Osteoblast (primary cell): ENCODE measurements at places on chromosomes 5 and 9. TPM values are rescaled to one million over a fixed set of nuclear protein-coding genes. Genes with fewer than 3 reads are reported as not detected.

Gene ENTPD8
- total RNA-seq: not detected in 2 replicates

Gene TNFSF8
- not detected in 2 replicates for total RNA-seq

Gene CDK9
- 54.8 and 56.1 TPM in 2 replicates for total RNA-seq

DNA sequence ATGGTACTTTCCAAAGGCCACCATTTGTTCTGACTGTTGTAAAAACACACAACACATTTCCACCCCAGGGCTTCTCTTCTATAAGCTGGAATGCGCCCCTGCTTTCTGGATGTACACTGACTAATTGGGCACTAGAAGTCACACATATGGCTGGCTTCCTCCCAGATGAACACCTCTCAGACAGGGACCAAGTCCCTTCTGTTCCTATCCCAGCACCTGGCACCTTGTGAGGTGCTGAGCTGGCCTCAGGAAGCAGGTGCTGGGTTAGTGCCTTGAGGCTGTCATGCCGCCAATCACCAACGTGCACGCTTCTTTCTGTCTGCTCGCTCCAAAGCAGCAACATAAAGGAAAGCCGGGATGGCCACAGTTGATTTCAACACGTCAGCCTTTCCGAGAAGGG, 93.2 kb downstream of the FSTL4 start:
- DNase-seq: no peak
